ENCODE measurements at places on chromosomes 12 and 14. TPM values are rescaled to one million over a fixed set of nuclear protein-coding genes. Genes with fewer than 3 reads are reported as not detected.

SMOC1 gene
- total RNA-seq, result 1.8 TPM

TRIM9 gene
- total RNA-seq, result 0.40 TPM

SMIM41 gene
- total RNA-seq, result 0.35 TPM

DNA sequence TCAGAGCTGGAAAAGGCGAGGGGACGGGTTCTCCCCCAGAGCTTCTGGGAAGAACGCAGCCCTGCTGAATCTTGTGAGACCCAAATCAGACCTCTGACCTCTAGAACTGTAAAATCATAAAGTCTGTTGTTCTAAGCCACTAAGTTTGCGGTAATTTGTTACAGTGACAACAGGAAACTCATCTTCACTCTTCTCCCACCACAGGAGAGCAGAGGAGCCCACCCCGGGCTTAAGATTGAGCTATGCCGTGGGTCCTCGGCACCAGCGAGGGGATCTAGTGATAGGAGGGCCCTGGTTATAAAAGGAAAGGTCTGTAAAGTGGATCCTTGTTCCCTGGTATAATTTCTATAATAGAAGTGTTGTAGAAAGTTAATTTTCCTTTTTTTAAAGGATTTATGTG, 7.6 kb downstream of the MLXIP start:
- peak; percentile 9 for DNase-seq

- no peak for DNase-seq
Observed at GRCh38 chr14:71475916-71476315, 456.3 kb upstream of the RGS6 start.

DNA sequence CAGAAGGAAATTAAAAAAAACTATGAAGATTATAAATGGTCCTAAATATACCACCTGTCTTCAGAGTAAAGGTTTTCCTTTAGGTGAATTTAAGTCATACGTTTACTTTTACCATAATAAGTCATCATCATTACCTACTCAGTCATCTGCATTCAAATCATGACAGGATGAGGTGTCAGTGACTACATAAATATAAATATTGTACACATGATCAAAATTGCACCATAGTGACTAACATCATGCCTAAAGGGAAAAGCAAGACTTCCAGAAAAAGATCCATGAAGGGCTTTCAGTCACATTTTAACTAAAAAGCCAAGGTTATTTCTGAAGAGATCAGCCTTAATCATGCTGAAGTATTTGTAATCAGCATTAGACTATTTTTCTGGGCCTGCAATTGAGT, 759.9 kb upstream of the FLRT2 start:
- DNase-seq, result no peak

DNA sequence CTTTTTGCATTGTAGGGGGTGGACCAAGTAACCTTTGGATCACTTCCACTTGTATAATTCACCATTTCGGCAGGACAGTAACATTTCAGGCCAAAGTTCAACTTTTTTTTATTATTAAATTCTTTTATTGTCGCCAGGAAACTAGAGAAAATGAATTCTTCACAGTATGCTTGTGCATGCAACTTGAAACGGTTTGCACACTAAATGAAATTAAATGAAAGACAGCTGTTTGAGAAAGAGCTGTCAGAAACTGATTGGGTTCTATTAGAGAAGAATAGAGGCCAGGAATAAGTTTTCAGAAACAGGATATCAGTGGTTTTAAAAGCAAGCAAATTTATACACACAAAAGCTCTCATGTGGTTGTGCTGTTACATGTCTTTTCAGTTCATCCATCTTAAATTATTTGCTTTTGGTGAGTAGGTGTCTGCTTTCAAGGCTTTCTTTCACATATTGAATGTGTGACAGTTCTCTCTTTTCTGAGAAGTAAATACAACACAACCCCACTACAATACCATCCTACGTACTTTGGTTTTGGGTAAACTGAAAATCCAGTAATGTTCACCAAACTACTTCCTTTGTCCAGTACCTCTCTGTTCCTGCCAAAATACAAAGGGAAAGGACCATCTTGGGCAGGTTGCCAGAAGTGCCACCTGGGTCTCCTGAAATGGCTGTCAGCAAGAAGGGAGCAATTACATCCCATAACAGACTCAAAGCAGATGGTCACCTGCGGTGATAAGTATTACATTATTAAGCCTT, 291.7 kb downstream of the RAD51B start:
- DNase-seq, result no peak

DNA sequence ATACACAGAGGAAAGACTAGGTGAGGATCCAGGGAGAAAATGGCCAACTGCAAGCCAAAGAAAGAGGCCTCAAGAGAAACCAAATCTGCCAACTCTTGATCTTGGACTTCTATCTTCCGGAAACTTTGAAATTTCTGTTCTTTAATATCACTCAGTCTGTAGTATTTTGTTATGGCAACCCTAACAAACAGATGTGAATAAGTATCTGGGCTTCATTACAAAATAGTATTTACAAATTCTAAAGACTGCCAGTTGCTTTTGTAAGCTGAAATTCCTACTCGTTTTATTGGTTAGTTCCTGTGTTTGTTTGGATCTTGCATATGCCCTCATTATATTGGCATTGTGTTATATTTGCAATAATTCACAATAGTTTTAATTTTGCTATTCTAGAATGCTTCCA, 143.2 kb upstream of the USP15 start:
- no peak for DNase-seq
